ENCODE measurements at places on chromosomes 2 and 18. TPM values are rescaled to one million over a fixed set of nuclear protein-coding genes. Genes with fewer than 3 reads are reported as not detected.

Gene EN1
- total RNA-seq: 0.11 TPM

Gene CD207
- total RNA-seq: 1.0 TPM

Gene GPAT2
- total RNA-seq: 8.4 TPM

Gene EMILIN2
- 24.2 TPM for total RNA-seq

Gene SPDYA
- 0.33 TPM for total RNA-seq

Gene LYG1
- total RNA-seq: 0.57 TPM

Gene COMMD1
- 37.5 TPM for total RNA-seq

Gene SLC4A5
- 1.6 TPM for total RNA-seq

Gene TNFRSF11A
- total RNA-seq: 3.9 TPM

Gene CNGA3
- total RNA-seq: 2.5 TPM

Gene EML6
- 4.6 TPM for total RNA-seq

Gene ZBTB7C
- total RNA-seq: 6.3 TPM

Gene GRB14
- total RNA-seq: 5.3 TPM

Gene HOXD3
- 2.1 TPM for total RNA-seq

Gene PUS10
- total RNA-seq: 3.2 TPM

- no peak for DNase-seq
Measured at GRCh38 chr2:71965530-71965929, 182.1 kb downstream of the CYP26B1 start.

- DNase-seq: no peak
Measured at GRCh38 chr2:62281663-62282062, 85.7 kb downstream of the B3GNT2 start.

DNA sequence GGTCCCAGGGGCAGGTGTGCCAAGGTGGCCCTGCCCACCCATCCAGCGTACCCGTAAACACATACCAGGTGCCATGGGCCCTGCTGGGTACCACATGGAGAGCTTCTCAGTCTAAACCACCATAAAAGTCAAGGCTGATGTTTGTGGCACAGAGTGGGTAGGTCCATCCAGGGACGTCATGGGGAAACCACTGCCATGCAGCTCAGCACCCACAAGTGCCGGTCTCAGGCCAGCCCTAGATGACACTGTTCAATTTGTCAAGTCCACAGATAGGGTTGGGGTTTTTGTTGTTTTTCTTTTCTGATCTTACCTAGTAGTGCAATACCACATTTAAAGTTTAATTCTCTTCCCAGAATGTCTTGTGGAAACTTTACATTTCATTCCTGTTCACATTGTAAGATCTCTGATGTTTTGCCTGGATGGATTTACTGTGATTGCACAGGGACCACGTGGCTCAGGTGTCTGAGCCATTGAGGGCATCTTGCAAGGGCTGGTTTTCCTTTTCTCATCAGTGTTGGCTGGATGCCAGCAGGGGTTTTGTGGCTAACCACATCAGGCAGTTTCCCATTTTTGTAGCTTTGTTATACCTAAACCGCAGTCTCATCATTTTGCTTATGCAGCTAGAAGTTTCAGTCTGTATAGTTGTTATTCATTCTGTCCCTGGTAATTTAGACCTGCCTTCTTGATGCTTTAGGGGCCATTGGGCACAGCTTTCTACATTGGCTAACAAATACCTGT, 64.7 kb downstream of the STK25 start:
- DNase-seq: no peak

DNA sequence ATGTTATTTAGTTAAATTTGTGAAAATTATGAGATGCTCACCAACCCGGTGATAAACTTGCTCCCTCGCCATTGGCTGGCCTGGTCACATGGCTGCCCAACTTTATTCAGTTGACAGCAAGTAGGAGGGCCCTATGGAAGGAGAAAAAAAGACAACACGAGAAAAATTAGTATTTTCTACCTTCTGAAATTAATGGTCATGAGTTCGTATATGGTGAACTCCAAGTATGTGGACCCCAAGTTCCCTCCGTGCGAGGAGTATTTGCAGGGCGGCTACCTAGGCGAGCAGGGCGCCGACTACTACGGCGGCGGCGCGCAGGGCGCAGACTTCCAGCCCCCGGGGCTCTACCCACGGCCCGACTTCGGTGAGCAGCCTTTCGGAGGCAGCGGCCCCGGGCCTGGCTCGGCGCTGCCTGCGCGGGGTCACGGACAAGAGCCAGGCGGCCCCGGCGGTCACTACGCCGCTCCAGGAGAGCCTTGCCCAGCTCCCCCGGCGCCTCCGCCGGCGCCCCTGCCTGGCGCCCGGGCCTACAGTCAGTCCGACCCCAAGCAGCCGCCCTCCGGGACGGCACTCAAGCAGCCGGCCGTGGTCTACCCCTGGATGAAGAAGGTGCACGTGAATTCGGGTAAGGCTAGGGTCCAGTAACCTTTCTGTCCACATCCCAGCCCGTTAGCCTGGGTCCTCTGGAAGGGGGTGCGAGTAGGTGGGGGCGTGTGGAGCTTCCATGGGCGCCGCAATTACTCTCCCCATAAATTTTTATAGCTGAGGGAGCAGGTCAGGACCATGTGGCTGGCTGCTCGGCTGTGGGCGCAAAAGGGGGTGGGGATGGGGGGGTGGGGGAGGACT, at the start of gene HOXD4:
HOXD4 (plus strand) TSS at position 109 of the 846 bp plus-strand sequence; CDS start at position 193, 84 bp downstream.
- no peak for DNase-seq

DNA sequence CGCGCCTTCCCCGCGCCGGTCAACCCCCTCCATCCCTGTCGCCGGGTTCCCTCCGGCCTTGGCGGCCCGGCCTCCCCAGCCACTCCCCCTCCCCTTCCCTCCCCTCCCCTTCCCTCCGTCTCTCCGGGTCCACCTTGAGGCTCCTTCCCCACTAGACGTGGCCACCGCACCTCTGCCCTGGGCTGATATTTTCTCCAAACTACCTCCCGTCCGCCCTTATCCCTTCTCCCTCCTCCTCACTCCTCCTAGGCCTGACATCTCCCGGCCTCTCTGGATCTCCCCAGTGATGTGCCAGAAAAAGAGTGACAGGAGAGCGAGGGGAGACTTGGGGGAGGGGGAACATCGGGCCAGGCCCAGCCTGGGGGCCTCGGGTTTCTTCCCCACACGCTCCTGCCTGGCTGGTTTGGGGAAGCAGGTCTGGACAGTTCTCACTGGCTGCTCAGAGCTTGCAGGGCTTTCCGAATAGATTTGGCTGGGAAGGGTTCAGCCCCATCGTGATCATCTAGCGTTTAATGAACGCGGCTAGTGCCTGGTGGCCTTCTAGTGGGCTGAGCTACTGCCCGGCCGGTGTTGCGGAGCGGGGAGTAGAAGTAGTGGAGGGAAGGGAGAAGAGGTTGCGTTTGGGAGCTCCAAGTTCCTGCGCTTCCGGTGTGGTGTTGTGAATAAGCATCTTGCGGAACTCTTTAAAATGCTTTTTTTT, 641 bp downstream of the MAPRE3 start:
- DNase-seq: no peak

GRCh38 chr2:74461187-74462053, 3.2 kb downstream of the WBP1 start:
- no peak for DNase-seq

GRCh38 chr2:182302174-182302573, 124.7 kb downstream of the PDE1A start:
- no peak for DNase-seq

DNA sequence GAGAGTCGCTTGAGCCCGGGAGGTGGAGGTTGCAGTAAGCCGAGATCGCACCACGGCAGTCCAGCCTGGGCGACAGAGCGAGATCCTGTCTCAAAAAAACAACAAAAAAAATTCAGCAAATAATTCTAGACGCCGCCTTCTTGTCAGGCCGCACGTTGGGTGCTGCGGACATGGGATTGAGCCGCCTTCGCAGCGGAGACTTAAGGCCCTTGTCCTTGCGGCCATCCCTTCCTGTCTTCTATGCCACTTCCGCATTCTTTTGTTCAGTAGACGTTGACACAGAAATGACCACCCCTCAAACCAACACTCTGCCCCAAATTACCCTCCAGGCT, 15.8 kb downstream of the PTPN18 start:
- DNase-seq: no peak

DNA sequence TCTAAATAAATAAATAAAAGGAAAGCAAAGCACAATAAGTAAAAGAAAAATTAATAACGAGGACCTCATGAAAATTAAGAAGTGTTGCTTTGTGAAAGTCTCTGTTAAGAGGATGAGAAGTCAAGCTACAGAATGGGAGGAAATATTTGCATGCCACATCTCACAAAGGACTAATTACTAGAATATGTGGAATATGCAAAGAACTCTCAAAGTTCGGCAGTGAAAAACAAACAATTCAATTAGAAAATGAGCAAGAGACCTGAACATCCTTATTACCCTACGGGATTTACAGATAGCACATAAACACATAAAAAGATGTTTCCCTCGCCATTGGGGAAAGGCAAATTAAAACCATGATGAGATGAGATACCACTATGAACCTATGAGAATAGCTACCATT, 23.3 kb downstream of the CYP26B1 start:
- no peak for DNase-seq

DNA sequence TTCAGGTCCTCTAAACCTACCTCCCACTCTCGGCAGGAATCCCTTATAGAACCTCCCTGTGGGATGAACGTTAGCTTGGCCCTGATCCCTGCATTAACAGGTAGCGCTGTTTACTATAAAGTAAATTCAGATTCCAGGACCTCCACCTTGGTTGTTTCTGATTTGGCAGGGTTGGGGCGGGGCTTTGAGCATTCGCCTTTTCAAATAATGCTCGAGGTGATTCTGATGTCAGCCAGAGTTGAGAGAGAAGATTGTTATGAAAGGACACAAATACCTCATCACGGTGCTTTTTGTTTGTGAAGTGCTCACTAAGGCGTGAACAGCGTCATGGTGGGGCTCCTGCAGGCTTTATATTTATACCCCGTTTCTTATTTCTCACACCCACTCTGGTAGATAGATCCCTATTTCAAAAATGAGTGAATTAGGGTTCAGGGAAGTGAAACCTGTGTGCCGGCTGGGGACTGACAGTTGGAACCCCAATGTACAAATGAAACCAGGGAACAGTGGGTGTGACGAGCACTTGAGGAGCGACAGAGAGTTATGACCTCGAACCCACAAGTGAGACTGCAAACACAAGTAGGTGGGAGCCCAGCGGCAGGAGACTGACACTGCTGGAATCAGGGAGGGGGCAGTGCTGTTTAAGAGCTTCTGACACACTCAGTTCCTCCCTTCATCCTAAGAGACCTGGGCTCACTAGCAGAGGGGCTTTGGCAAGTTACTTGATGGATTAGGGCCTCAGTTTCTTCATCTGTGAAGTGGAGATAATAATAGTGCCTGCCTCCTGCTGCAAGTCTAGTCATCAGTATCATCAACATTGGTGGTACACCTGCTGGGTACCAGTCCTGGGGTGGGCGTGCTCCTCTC, 14.2 kb upstream of the CXCR4 start:
- DNase-seq: no peak

GRCh38 chr2:8987410-8987809, 16.1 kb downstream of the MBOAT2 start:
- no peak for DNase-seq

GRCh38 chr2:205011031-205011430, 465.8 kb downstream of the PARD3B start:
- DNase-seq: no peak

GRCh38 chr2:240247241-240247867, 106.9 kb upstream of the OTOS start:
- peak; percentile 64 for DNase-seq

- DNase-seq: no peak
Measured at GRCh38 chr2:115880558-115880957, 1438.1 kb downstream of the DPP10 start.

- DNase-seq: no peak
Measured at GRCh38 chr18:57428221-57429150, 6.7 kb upstream of the ONECUT2 start.

DNA sequence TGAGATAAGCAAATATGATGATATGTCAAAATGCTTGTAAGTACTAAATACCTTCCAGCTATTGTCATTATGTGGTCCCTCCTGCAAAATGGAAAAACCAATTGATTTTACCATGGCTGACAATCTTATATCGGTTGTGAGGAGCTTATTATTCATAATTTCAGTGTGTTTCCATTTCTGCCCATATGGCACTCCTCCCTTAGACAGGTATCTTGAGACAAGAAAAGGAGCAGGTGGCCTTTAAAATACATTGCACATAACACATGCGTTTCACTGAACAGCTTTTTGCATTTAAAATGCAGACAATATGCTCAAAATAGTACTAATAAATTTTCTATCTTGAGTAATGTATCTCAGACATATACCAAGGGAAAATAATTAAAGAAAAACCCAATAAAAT, 60.2 kb upstream of the SH3RF3 start:
- DNase-seq: no peak

GRCh38 chr18:37207343-37207742, 358.3 kb downstream of the CELF4 start:
- no peak for DNase-seq

- no peak for DNase-seq
Measured at GRCh38 chr2:230909841-230910545, 15.0 kb downstream of the GPR55 start.

GRCh38 chr2:46493241-46493970, 14.0 kb downstream of the TMEM247 start:
- DNase-seq: no peak

- no peak for DNase-seq
Measured at GRCh38 chr2:171109020-171109419, 51.7 kb downstream of the TLK1 start.
